ENCODE measurements at places on chromosomes 6 and 20.

- H3K4me3 ChIP-seq = no peak overlapping the region
- no peak for DNase-seq
- no peaks in the 10 kb centered on the region for H3K36me3 ChIP-seq
- H3K27me3 ChIP-seq = no peaks in the 10 kb centered on the region
- no peaks in the 10 kb centered on the region for H3K4me1 ChIP-seq
Observed at GRCh38 chr6:53868626-53869025, 73.8 kb downstream of the LRRC1 start.

DNA sequence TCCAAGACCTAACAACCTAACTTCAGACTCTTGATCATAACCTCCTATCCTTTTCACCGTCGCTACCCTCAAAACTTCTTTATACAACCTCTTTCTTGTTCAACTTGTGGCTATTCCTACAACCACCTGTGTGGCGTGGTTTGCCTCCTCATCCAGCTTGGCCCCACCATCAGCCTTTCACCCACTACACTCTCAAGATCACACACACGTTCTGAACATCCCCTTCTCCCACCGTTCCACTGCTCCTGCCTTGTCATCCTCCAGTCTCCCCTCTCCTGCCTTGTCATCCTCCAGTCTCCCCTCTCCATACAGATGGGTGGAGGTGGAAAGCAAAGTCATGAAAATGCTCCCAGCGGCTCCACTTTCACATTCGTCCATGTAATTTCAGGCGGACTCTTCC is 14.0 kb downstream of the MAK start:
- no peaks in the 10 kb centered on the region for H3K4me1 ChIP-seq
- H3K36me3 ChIP-seq = no peaks in the 10 kb centered on the region
- H3K4me3 ChIP-seq = no peak overlapping the region
- H3K27ac ChIP-seq = no peak overlapping the region
- no peak for DNase-seq
- no peaks in the 10 kb centered on the region for H3K27me3 ChIP-seq

DNA sequence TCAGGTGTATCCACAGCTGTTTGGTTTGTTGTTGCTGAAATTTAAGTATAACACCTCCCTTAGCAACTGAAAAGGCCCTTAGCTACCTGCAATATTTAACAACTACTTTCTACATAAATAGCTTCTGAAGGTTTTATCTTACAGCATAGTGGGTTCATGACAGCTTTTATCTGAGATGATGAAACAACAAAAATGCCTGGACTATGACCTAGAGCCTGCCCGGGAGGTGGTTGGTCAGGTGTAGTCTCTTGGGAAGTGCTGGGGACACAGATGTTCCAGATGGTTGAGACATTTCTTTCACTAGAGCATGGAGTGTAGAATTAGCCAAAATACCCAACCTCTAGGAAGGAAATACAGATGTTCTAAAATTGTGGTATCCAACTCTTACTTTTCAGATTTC is 705.4 kb downstream of the MAFB start:
- H3K36me3 ChIP-seq = no peaks in the 10 kb centered on the region
- H3K27ac ChIP-seq = no peak overlapping the region
- no peak overlapping the region for H3K4me3 ChIP-seq
- no peak for DNase-seq
- H3K4me1 ChIP-seq = no peaks in the 10 kb centered on the region

DNA sequence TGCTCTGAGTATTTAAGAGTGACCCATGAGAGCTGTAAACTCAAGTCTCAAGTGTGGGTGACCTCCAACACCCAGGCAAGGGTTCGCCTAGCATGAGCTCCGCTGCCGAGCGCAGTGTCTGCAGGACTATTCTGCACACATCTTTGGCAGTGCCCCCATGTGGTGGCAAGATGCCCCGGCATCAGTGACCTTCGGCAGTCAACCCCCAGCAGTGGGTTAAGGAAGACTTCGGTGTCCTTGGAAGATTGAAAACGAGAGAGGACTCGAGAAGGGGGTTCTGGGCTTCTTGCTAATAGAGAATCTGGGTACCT is 43.1 kb downstream of the RBM38 start:
- DNase-seq = no peak
- H3K27me3 ChIP-seq = no peaks in the 10 kb centered on the region
- no peak overlapping the region for H3K4me3 ChIP-seq

DNA sequence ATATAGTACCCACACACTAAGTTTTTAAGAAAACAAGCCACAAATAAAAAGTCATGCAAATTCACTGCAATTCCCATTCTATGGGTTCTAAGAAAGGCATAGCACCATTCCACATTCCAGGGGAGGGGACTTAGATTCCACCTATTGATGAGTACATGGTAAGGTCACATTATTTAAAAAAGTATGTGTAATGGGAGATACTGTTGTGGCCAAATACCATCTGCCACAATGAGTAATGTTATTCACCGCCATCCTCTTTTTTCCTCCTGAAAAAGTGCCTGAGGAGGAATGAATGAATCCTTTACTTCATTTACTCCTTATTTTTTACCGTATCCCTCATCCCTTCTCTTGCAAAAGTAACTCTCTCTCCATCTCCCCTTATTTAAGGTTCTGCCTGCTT is 27.0 kb upstream of the ADGRF1 start:
- H3K27me3 ChIP-seq = no peaks in the 10 kb centered on the region
- no peaks in the 10 kb centered on the region for H3K36me3 ChIP-seq
- no peaks in the 10 kb centered on the region for H3K4me1 ChIP-seq
- no peak overlapping the region for H3K27ac ChIP-seq
- no peak overlapping the region for H3K4me3 ChIP-seq

DNA sequence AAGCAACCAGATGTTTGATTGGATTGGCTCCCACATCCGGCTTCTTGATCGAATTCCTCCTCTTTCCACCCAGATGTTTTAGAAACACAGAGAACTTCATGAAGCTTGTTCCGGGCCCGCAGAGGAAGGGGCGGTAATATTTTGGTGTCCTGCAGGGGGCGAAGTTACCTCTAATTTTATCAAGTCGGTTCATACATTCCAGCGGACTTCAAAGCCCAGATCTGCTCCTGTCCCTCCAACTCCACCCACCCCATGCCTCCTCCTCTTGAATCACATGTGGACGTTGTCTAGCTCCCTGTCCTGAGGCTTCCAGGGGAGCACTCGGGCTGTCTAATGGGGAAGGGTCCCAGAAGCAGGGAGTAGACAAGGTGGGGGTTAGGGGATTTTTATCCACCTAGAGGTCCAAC is 2.9 kb upstream of the BMP6 start:
- no peak overlapping the region for H3K4me3 ChIP-seq
- H3K4me1 ChIP-seq = peaks cover 17% of the 10 kb centered on the region
- H3K27me3 ChIP-seq = peaks cover 32% of the 10 kb centered on the region

DNA sequence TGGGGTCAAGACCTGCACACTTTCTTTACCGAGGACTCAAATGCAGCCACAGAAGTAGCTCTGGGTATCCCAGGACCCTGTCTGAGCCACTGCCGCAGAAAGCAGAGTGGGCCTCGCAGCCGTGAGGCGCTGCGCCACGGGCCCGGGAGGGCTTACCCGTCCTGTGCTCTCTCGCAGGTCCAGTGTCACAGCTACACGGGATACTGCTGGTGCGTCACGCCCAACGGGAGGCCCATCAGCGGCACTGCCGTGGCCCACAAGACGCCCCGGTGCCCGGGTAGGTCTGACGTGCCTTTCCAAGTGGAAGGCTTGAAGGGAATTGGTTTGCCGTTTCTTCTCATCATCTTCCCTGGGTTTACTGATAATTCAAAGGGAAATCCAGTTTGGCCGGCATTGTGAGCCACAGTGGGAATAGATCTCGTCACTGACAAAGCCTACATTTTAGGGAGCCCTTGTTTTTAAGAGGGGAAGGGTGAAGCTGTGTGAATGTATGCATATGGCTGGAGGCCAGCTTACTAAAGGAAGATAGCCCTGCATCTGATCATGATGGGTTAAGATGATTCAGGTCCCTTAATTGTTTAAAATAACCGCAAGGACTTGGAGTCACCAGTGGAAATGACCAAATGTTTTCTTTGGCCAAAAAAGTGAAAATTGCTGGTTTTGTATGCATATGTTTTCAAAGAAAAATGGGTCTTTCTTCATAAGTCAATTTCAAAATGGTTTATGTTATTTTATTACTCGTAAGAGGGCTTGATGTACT is 86.6 kb downstream of the SMOC2 start:
- no peaks in the 10 kb centered on the region for H3K4me1 ChIP-seq
- H3K4me3 ChIP-seq = no peak overlapping the region
- H3K27me3 ChIP-seq = no peaks in the 10 kb centered on the region

DNA sequence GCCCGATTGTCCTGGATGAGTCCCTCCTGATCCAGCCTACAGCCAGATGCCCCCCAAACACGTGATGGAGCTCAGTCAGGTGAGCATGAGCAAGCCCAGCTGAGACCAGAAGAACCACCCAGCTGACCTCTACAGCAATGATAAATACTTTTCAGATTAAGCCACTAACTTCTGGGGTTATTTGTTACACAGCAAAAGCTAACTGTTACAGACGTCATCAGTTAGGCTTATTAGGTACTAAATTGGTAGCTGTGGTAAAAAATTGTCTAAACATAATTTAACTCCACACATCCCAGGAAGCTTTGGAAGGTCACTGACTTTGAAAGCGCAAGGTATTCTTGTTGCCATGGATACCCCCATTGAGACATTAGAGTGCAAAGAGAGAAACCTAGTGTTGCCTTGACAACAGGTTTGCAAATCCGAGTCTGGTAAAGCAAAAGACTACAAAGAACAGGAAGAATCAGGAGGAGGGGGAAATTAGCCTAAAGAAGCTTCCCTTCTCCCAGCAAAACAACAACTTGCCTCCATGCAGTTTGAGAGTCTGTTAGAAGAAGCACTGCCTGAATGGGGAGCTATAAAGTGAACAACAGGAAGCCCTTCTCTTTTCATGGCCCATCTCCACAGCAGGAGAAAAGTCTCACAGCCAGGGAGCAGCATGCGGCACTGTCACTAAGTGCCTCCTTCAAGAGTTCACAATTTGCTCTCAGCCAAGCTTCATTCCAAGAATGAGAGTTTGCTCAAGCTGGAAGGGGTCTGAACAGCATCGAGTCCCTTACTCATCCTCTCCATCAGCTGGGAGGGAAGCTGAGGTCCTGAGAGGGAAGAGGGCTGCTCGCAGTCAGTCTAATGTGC is 41.7 kb upstream of the ZNF831 start:
- DNase-seq = no peak
- no peak overlapping the region for H3K27ac ChIP-seq
- H3K4me3 ChIP-seq = no peak overlapping the region
- H3K4me1 ChIP-seq = no peaks in the 10 kb centered on the region
- H3K36me3 ChIP-seq = no peaks in the 10 kb centered on the region

GRCh38 chr6:127299522-127300240 is 33.0 kb downstream of the RNF146 start:
- no peak overlapping the region for H3K4me3 ChIP-seq
- H3K4me1 ChIP-seq = no peaks in the 10 kb centered on the region
- no peak for DNase-seq

GRCh38 chr6:89688328-89688727 is 49.8 kb upstream of the LYRM2 start:
- DNase-seq = no peak
- H3K4me3 ChIP-seq = no peak overlapping the region
- peaks cover 17% of the 10 kb centered on the region for H3K4me1 ChIP-seq

GRCh38 chr6:170433163-170434116 is 119.7 kb downstream of the PSMB1 start:
- H3K27ac ChIP-seq = no peak overlapping the region
- H3K36me3 ChIP-seq = no peaks in the 10 kb centered on the region
- H3K4me3 ChIP-seq = no peak overlapping the region

DNA sequence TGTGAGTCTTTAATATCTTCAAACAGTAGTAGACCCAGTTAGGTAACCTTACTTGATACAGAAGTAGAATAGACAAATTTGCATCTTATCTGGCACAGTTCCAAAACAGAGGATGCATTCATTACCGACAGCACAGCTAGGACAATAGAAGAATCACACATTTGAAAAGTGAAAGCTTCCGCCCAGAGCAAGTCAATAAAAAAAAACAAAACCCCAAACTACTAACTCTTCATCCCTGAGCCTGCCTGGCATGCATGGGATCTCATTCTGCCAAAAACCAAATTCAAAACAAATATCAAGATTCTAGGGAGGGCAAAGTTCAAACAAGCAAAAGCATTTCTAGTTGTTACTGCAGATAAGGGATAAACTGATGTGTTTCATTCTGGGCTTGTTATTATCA is 235.4 kb downstream of the BTBD9 start:
- H3K36me3 ChIP-seq = no peaks in the 10 kb centered on the region
- H3K27me3 ChIP-seq = no peaks in the 10 kb centered on the region
- no peaks in the 10 kb centered on the region for H3K4me1 ChIP-seq
- no peak overlapping the region for H3K4me3 ChIP-seq
- no peak overlapping the region for H3K27ac ChIP-seq
- no peak for DNase-seq

DNA sequence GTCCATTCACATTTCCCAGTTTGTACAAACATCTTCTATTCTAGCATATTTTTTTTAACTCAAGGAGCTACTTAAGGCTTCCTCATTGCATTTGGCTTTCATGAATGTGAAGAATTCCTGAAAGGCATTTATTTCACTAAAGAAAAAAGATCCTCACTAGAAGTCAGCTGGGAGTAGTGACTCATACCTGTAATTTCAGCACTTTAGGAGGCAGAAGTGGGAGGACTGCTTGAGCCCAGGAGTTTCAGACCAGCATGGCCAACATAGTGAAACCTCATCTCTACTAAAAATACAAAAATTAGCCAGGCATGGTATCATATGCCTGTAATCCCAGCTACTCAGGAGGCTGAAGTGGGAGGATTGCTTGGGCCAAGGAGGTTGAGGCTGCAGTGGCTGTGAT is 30.9 kb upstream of the XRN2 start:
- no peak overlapping the region for H3K4me3 ChIP-seq

GRCh38 chr6:89675949-89676748 is 37.6 kb upstream of the LYRM2 start:
- peaks cover 15% of the 10 kb centered on the region for H3K36me3 ChIP-seq
- H3K4me3 ChIP-seq = no peak overlapping the region
- H3K27ac ChIP-seq = no peak overlapping the region
- no peaks in the 10 kb centered on the region for H3K27me3 ChIP-seq
- DNase-seq = no peak

DNA sequence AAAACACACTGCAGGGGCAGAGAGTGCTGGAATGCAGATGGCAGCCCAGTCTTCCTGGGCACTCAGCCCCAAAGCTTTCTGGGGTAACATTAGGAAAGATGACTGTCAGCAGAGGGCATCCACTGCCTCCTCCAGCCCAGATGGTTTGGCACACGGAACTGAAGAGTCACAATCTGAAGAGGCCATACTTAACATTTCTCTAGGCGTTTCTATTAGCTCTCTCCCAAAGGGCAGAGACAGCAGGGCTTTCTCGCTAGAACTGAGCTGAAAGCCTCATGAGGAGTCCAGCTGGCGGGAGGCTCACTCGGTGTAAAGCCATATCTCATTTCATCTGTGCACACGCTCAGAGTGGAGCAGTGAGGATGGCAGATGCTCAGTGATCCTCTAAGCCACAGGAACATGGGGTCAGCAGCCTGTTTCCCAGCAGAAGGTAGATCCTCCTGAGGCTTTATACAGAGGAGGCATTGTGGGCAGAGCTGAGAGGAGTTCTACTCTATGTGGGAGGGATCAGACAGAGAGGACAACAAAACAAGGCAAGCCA is 28.1 kb downstream of the ALDH8A1 start:
- H3K4me1 ChIP-seq = no peaks in the 10 kb centered on the region
- H3K27me3 ChIP-seq = no peaks in the 10 kb centered on the region
- H3K4me3 ChIP-seq = no peak overlapping the region
- H3K36me3 ChIP-seq = no peaks in the 10 kb centered on the region
- H3K27ac ChIP-seq = no peak overlapping the region
- DNase-seq = no peak

GRCh38 chr6:115554060-115554459 is 506.6 kb downstream of the FRK start:
- H3K4me3 ChIP-seq = no peak overlapping the region
- H3K4me1 ChIP-seq = no peaks in the 10 kb centered on the region
- no peaks in the 10 kb centered on the region for H3K36me3 ChIP-seq
- no peak for DNase-seq
- H3K27ac ChIP-seq = no peak overlapping the region

- no peaks in the 10 kb centered on the region for H3K27me3 ChIP-seq
- H3K4me3 ChIP-seq = no peak overlapping the region
- H3K36me3 ChIP-seq = no peaks in the 10 kb centered on the region
- H3K27ac ChIP-seq = no peak overlapping the region
- DNase-seq = no peak
Observed at GRCh38 chr6:71879016-71879415, 7.3 kb upstream of the RIMS1 start.

Data from MM.1S (cell line).